ENCODE measurements at places on chromosomes 5 and 9.

- no peak for DNase-seq
Observed at GRCh38 chr5:60177596-60177995, 284.1 kb upstream of the PDE4D start.

GRCh38 chr5:34930870-34931269, 1.5 kb downstream of the DNAJC21 start:
- no peak for DNase-seq

DNA sequence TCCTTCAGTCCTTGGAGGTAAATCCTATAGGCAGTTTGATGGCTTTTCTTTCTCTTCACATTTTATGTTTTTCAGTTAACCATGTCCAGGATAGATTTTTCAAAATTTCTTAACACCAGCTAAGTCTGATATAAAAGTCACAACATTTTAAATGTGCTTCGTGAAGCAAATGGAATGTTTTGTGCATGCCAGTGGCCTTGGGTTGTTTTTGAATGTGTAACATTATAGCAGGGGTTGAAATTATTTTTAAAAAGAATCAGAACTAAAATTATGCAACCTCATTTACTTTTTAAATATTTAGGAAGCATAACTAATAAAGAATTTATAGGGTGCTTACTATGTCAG, 201.1 kb downstream of the ARHGEF28 start:
- DNase-seq = no peak

- no peak for DNase-seq
Observed at GRCh38 chr9:86193088-86193487, 66.4 kb downstream of the C9orf153 start.

- DNase-seq = peak; percentile 5
Observed at GRCh38 chr9:78298046-78298765, 1.3 kb downstream of the PSAT1 start.

- no peak for DNase-seq
Observed at GRCh38 chr5:128927644-128928043, 37.6 kb upstream of the SLC27A6 start.

DNA sequence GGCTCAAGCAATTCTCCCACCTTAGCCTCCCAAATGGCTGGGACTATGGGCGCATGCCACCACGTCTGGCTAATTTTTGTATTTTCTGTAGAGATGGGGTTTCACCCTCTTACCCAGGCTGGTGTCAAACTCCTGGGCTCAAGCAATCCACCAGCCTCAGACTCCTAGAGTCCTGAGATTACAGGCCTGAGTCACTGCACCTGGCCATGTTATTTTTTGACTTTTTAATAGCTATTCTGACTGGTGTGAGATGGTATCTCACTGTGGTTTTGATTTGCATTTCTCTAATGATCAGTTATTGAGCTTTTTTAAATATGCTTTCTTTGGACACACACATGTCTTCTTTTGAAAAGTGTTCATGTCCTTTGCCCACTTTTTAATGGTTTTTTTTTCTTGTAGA, 38.2 kb downstream of the FBXW2 start:
- no peak for DNase-seq

DNA sequence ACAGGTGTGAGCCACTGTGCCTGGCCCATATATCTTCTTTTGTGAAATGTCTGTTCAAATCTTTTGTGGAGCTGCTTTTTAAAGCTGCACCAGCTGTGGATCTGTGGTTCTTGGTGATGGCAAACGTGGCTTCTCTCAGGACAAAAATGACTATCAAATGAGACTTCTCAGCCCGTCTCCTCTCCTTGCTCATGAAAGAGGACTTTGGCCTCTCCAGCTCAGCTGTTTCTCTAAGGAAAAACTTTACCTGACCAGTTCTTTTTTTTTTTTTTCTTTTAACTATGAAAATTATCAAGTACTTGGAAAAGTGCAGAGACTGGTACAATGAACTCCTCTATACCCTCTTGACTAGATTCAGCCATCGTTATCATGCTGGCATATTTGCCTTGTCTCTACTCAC, 44.8 kb downstream of the RALGPS1 start:
- DNase-seq = no peak

GRCh38 chr5:149227168-149227826, 44.4 kb upstream of the AFAP1L1 start:
- DNase-seq = peak; percentile 85

- no peak for DNase-seq
Observed at GRCh38 chr9:127660886-127661741, 45.7 kb upstream of the CFAP157 start.

DNA sequence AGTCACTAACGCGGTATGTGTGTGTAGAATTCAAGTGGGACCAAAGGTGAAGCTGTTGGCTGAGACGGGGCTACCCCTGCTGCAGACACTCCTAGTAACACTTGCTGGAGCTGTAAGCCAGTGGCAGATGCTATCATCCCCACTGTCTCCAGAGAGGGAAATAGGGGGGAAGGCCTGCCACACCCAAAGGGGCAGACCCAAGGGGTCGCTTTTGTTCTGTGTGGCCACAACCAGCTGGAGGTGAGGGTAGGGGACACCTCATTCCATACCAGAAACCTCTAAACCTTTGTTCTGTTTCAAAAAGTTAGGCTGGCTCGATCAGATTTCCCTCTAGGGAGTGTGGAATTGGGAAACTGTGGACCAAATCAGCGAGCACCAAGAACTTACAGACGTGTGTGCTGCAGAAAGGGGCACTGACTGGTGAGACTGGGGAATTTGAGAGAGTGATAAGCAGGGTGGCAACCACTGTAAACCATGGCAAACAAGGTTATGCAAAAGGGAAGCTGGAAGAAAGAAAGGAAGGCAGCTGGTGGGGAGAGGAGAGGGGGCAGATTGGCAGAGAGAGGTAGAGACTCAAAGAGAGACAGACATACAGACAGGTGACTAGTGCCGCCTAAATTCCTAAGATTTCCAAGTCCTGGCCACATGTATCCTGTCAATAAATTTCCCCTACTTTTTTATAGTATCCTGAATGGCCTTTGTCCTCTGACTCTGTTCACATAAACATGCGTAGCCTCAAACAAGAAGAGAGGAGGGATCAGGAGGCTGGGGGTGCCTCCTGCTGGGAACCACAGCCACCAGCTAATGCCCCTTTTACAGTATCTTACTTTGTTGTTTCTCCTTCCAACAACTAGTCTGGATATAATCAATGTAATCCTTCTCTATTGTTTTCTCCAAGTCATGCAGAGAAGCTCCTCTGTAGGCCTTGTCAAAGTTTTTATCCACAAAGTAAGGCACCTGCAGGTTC, 15.6 kb upstream of the SPATA24 start:
- no peak for DNase-seq

DNA sequence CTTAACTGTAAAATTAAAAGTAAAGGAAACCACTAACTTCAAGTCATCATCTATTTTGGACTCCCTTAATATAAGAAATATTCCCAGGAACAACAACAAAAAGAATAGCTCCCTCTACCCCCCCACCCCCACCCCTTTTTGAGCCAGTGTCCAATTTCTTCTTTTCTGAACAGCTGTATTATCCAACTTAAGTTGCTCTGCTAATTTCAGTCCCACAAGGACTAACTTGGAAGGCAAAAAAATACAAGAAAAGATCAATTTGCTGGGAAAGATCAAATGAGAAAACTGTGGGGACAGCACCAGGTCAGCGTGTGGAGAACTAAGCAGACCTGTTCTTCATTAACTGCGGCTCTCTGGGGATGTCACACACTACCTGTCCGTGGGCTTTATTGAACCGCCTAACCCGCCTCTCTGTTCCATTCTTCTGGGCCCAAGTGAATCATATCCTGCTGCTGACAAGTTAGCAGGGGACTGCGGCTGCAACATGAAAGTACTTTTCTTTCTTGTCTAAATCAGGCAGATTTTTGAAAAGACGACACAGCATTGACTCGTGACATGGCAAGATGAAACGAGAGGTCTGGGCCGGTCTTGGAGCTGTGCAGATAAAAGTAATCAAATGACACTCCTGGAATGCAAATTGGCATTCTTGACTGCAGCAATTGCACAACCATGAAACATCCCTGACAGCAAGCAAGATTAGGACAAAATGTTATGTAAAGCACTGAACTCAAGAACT, 2.7 kb downstream of the BNC2 start:
- peak; percentile 70 for DNase-seq

- no peak for DNase-seq
Observed at GRCh38 chr5:51908215-51908614, 525.0 kb downstream of the ISL1 start.

DNA sequence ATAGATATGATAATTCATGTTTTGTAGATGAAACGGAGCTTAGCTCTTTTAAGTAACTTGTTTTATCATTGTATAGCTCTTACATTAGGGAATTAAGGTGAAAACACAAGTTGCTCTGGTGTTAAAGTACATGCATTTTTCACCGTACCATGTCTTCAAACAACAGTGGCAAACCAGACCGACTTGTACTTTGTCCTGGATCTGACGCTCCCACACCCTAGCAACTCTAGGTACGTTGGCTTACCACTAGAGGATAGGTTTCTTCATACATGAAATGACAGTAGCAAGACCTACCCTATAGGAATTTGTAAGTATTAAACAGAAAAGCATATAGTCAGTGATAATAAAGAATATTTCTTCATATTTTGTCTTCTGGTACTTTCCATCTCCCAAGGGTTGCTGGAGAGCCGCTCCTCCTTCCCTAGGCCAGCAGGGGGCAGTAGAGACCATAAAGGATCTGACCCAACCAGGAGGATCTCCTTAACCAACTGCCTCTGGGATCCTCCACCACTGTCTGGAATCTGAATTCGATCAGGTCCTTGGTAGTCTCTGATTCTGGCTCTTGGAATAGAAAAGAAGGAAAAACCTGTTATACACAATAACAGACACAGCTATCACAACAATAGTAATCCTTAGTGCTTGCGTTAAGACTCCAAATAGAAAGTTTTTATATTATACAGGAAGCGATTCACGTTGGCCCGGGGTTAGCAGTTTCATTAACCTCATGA, 136.7 kb downstream of the CAVIN4 start:
- peak; percentile 63 for DNase-seq

- DNase-seq = peak; percentile 80
Observed at GRCh38 chr9:121399883-121400607, 30.0 kb upstream of the STOM start.

DNA sequence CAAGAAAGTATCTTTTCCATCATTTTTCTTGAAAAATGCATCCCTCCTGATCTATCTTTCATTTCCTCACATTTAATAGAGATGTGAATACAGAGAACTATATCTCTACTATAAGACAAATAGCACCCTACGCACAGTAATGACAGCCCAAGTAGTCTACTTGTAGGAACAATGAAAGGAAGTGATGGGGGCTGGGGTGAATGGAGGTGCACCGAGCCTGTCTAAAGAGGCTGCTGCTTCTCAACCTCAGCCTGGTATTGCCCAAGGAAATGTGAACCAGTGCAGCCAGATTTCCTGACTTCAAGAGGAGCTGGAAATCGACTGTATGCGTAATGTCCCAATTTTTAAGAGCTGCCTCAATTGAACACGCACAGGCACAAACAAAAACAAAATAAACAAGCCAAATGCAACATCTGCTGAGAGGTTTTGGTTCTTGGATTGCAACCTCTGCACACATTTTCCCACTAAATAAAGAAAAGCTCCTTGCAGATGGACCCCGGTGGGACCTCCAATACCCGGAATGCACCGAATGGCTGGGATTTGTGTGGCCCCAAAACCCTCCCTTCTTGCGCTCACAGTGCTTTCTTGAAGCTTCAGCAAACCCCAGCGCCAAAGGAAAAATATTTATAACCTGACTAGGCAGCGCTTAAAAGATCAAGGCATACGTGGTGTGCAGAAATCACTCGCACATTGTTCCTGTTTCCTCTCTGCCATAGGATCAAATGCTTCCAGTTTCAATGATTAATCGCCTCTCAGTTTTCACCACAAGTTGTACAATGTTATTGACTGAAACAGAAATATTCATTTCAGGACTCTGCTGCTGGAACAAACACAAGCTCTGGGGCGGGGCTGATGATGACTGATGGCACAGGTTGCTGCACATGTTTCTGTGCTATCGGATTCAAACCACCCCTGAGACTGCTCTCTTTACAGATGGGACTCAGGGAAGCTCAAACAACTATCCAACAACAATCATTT, 68.3 kb downstream of the KCNIP1 start:
- DNase-seq = peak; percentile 91

GRCh38 chr5:112883192-112883591, 22.1 kb downstream of the SRP19 start:
- DNase-seq = no peak

DNA sequence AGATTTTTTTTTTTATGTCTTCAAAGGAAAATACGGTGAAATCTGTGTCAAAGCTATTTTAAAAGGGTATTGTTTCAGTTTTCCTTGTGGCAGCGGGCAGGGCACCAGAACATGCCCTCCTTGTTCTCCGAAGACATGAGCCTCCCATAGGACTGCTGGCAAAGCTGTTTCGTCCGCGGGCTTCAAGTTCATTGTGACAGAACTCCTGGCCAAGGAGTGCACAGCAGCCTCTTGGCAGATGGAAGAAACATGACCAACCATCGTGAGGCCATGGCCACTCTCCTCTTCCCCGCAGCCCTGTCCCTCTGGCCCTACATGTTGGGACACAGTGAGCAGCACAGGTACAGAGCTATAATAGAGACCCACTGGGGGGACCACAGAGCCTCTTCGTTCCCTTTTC, 99.5 kb downstream of the AOPEP start:
- DNase-seq = no peak

- peak; percentile 83 for DNase-seq
Observed at GRCh38 chr9:87479801-87480201, 17.9 kb upstream of the DAPK1 start.

DNA sequence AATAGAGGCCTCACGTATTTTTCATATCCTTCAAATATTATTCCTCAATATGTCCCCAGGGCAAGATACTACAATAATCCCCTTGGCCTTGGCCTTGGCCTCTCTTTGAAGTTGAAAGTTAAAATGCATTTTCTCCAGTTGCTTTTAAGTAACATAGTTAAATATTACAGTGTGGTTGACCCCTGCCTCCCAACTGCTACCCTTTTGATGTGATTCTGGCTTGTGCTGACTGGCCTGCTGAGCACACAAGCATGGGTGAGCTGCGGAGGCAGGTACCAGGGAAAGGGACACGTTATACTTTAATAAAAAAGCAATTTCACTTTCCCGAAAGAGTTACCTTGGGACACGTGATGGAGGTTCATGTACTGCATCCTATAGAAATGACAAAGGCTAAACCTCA, 17.9 kb upstream of the TMEM252 start:
- no peak for DNase-seq

GRCh38 chr5:17697671-17698070, 63.4 kb downstream of the TAF11L14 start:
- DNase-seq = no peak

GRCh38 chr5:10173716-10174115, 76.0 kb downstream of the ATPSCKMT start:
- DNase-seq = no peak

DNA sequence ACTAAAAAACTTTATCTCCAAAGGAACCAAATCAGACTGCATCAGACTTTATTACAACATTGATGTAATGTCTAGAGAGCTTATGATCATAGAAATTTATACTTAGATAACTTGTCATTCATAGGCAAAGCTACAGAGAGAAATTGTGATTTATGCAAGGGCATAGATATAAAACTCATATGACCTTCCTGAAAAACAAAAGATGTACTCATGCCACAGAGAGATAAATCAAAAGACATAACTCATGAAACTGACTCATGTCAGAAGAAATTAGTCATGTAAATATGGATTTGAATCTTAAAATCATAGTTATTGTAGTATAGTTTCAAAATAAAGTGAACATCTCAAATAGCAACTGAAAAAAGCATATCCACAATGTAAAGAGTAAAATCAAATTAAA, 186.2 kb downstream of the GABBR2 start:
- DNase-seq = no peak
